Gastroesophageal sphincter (tissue), 4 donors: ENCODE measurements at places on chromosomes 4 and X. TPM values are rescaled to one million over a fixed set of nuclear protein-coding genes. Genes with fewer than 3 reads are reported as not detected.

F11 gene
- total RNA-seq: not detected

BEX5 gene
- not detected for total RNA-seq

ADH1C gene
- total RNA-seq: 7.8 TPM

MAGEC3 gene
- total RNA-seq: not detected

ERVMER34-1 gene
- total RNA-seq: 0.54 TPM

PWWP3B gene
- total RNA-seq: not detected

CHRNA9 gene
- not detected for total RNA-seq

TLR1 gene
- total RNA-seq: 16.2 TPM

IL15 gene
- total RNA-seq: 2.0 TPM

TMEM35A gene
- 14.8 TPM for total RNA-seq

- ATAC-seq: no peak
- no peak overlapping the region for H3K4me3 ChIP-seq
- no peak overlapping the region for H3K27ac ChIP-seq
- no peaks in the 10 kb centered on the region for H3K27me3 ChIP-seq
- H3K36me3 ChIP-seq: no peaks in the 10 kb centered on the region
- no peaks in the 10 kb centered on the region for H3K4me1 ChIP-seq
Measured at GRCh38 chr4:90220459-90220858, 93.3 kb downstream of the CCSER1 start.

- no peak for ATAC-seq
- H3K27me3 ChIP-seq: no peaks in the 10 kb centered on the region
- H3K4me1 ChIP-seq: no peaks in the 10 kb centered on the region
- H3K36me3 ChIP-seq: no peaks in the 10 kb centered on the region
- no peak overlapping the region for H3K4me3 ChIP-seq
- H3K27ac ChIP-seq: no peak overlapping the region
Measured at GRCh38 chrX:38262715-38263620, 42.3 kb upstream of the SRPX start.

DNA sequence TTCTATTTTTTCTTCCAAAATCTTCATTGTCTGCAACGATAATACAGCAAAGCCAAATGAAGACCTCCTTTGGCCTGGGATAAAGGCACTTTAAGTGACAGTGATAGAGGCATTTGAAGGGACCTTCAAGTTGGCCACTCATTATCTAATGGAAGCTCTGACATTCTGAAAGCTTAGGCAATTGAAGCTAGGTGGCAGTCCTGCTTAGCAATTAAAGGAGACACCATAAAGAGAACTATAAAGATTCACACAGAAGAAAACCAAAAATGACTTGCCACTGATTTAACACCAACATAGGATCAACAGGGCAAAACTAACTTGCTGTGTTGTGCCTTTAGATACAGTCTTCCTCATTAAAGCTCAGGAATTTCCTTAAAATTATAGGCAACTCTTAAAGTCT is 103.3 kb upstream of the TSPAN7 start:
- no peak overlapping the region for H3K27ac ChIP-seq
- no peak overlapping the region for H3K4me3 ChIP-seq
- H3K36me3 ChIP-seq: no peaks in the 10 kb centered on the region
- no peaks in the 10 kb centered on the region for H3K4me1 ChIP-seq
- no peaks in the 10 kb centered on the region for H3K27me3 ChIP-seq

DNA sequence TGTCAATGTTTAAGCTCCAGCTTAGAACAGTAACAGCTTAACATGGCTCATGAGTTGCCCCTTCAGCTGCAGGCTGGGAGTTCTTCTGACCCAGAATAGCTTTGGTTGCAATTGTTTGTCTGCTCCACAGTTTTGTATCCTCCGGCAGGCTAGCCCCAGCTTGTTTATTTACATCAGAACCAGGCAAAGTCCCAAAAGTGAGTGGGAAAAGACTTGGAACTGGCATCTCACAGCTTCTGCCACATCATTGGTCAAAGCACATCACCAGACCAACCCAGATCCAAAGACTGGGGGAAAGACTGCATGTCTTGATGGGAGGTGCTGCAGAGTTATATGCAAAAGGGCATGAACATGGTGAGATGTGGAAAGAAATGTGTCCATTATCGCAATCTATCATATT is 231.2 kb upstream of the CPEB2 start:
- H3K4me1 ChIP-seq: no peaks in the 10 kb centered on the region
- H3K36me3 ChIP-seq: no peaks in the 10 kb centered on the region
- no peak for ATAC-seq
- no peak overlapping the region for H3K4me3 ChIP-seq
- H3K27ac ChIP-seq: no peak overlapping the region

DNA sequence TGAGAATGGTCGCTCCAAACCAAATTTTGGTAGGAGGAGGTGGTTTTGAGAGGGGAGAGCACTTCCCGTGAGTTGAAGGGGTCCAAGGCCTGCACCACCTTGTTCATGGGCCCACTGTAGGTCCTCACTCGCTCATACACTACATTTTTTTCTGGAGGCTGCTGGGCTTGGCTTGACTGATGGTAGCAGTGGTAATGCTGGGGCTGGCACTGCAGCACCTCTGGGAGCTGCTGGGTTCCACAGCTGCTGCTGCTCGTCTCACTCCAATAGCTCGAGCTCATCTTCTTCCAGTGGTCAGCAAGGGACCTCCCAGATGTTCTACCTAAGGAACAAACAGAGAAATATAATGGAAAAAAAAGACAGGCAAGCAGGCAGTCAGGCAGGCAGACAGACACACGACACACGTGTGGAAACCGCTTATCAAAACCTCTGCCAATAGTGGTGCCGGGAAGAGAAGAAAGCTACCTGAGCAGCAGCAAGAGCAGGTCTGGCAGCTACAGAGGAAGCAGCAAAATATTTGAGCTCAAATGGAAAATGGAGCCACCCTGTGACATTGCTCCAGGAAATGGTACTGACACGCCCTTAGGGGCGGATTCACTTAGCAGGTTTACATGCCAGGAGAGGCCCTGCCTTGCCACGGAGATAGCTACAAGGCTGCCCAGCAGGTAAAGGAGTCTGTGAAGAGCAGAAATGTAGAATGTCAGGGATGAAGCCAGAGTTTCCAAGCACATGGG is at the start of gene POF1B:
POF1B (minus strand) TSS at position 492 of the 734 bp plus-strand sequence; CDS start at position 281, 211 bp downstream.
- H3K4me1 ChIP-seq: no peaks in the 10 kb centered on the region
- no peak within 1 kb of the TSS for H3K27ac ChIP-seq
- no peaks in the 10 kb centered on the region for H3K27me3 ChIP-seq
- no peak within 1 kb of the TSS for H3K4me3 ChIP-seq
- H3K36me3 ChIP-seq: no peaks in the 10 kb centered on the region
- ATAC-seq: no peak

GRCh38 chrX:24147165-24147564 is 2.4 kb upstream of the ZFX start:
- peak overlapping the region; percentile 99 for H3K27ac ChIP-seq
- ATAC-seq: no peak
- peaks cover 10% of the 10 kb centered on the region for H3K4me1 ChIP-seq
- no peaks in the 10 kb centered on the region for H3K27me3 ChIP-seq
- H3K36me3 ChIP-seq: no peaks in the 10 kb centered on the region

DNA sequence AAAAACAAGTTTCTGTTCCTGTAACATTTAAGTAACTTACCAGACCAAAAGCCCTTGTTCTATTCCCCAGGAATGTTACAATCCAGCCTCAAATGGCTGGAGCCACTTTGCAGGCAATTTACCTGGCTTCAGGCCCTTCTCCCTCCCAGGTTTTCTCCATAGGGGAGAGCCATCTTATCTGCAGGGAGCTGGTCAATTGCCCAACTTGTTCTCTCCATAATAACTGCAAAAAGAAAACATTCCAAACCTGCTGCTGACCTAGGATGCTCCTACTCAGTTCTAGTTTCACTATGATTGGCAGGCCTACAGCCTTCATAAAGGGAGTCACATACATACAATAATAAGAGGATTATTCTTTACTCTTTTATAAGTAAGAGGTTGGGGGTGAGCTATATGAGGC is 670.7 kb downstream of the PCDH7 start:
- no peaks in the 10 kb centered on the region for H3K4me1 ChIP-seq
- H3K4me3 ChIP-seq: no peak overlapping the region
- no peaks in the 10 kb centered on the region for H3K36me3 ChIP-seq
- H3K27me3 ChIP-seq: no peaks in the 10 kb centered on the region

DNA sequence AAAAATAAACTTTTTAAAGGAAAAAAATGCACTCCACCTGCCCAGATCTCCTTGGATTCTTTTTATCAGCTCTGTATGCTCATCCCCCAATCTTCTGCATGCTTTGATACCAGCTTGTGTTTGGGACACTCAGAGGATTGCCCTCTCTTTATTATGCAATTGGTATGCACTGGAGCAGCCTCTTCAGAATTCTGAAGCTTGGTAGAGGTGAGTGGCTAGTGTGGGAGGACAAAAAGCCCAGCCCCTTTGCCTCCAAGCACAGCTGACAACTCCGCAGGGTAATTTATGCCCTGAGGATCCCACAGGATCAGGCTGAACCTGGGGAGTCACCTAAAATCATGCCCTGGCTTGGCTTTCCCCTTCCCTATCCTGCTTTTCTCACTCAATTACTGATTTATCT is 16.7 kb downstream of the IL21 start:
- no peak overlapping the region for H3K4me3 ChIP-seq
- no peak for ATAC-seq
- no peaks in the 10 kb centered on the region for H3K36me3 ChIP-seq
- H3K4me1 ChIP-seq: no peaks in the 10 kb centered on the region
- H3K27me3 ChIP-seq: peaks cover 21% of the 10 kb centered on the region

GRCh38 chrX:69388526-69388925 is 115.6 kb upstream of the NALF2 start:
- no peaks in the 10 kb centered on the region for H3K27me3 ChIP-seq
- no peak for ATAC-seq
- H3K36me3 ChIP-seq: no peaks in the 10 kb centered on the region
- H3K27ac ChIP-seq: no peak overlapping the region

DNA sequence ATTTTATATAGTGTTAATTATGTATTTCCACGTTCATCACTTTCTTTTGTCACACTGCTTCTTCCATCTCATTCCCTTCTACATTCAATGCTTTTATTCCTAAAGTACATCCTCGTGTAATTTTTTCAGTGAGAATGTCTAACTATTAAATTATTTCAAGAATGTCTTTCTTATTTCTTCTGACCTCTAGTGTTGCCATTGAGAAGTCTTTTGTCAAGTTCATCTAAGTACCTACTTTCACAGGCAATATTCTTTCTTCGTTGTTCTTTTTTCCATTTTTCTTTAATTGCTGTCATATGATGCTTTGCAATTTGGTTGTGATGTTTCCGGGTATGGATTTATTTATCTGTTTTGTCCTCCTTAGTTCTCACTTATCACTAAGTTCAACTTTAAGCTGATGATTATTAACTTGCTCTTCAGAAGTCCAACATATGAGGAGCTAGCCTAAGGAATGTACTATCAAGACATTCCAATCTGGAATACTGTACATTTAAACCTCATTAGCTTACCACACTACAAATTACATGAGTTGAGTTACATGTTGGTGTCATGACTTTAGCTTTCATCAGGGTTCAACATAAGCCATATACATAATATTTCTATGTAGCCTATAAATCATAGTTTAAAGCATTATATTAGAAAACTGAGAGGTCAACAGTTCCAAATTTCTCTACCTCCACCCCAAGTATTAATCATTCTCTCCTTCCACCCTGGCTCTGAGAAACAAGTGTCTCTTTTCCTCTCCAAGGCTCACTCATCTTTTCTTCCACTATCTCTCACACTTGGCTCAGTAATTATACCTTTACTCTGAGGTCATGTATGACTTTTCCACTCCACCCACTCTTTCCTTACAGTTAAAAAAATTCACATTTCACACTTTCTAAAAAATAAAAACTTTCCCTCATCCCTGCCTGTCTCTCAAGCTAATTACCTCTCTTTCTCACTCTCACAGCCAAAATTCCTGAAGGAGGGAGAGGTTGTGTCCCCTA is 81.5 kb downstream of the COX18 start:
- no peak for ATAC-seq
- no peaks in the 10 kb centered on the region for H3K27me3 ChIP-seq
- H3K4me3 ChIP-seq: no peak overlapping the region
- H3K27ac ChIP-seq: no peak overlapping the region
- no peaks in the 10 kb centered on the region for H3K4me1 ChIP-seq
- no peaks in the 10 kb centered on the region for H3K36me3 ChIP-seq

DNA sequence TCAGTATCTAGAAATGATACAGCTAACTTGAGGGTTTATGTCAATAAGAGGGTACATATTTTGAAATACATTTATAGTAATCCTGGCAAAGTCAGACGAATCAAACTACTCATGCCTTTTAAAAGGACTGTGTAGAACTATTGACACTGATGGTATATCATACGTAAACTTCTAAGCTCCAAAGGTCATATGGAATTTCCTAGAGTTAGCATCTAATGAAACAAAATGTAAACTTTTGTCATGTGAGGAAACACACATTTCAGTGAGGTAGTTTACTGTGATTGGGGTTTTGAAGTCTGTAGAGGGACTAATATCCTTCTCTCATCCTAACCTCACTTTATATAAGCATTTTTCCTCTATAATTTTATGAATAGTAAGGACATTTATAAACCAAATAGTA is 138.4 kb downstream of the SCLT1 start:
- peaks cover 3% of the 10 kb centered on the region for H3K36me3 ChIP-seq
- no peaks in the 10 kb centered on the region for H3K27me3 ChIP-seq
- ATAC-seq: no peak
- H3K4me3 ChIP-seq: no peak overlapping the region
- no peaks in the 10 kb centered on the region for H3K4me1 ChIP-seq
- no peak overlapping the region for H3K27ac ChIP-seq

DNA sequence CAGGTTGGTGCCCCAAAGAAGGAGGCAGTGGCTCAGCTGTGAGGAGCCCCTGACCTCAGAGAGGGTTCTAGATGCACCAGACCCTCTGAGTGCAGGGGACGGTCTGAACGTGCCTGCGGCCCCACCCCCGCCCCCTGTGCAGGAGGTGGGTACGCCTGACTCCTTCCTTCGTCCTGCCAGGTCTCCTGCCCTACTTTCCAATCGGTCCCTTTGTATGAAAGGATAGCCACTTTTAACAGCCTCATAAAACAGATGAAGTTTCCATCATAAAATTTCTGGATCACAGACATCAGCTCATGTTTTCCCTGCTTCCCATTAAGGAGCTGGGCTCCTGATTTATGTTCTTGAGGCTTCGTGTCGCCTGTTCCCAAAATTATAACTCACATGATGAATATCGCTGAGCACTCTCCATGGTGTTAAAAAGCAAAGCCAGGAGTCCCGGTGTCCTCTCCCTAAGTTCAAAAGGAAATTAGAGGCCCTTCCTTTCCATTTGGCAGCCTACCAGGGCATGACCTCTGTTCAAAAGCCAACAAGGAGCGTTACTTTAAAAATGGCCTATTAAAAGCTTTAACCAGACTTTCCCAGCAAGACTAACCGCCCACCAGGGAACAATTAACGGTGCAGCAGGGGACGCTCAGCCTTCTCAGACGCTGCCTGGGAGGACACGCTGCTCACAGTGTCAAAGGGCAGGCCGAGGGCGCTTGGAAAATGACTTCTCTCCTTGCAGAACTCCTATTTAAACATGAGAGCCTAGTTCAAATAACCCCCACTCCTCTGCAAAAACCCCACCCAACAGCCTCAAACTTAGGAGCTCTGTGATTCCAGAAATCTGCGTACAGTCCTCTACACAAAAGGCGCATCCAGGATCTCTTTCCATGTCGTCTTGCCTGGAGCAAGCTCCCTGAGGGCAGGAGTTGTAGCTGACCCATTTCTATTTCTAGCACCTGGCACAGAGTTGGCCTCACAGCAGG is 181.9 kb downstream of the AFAP1 start:
- H3K4me1 ChIP-seq: peaks cover 6% of the 10 kb centered on the region
- H3K4me3 ChIP-seq: no peak overlapping the region
- no peaks in the 10 kb centered on the region for H3K36me3 ChIP-seq
- no peaks in the 10 kb centered on the region for H3K27me3 ChIP-seq
